ENCODE measurements at places on chromosomes 3 and 15.

DNA sequence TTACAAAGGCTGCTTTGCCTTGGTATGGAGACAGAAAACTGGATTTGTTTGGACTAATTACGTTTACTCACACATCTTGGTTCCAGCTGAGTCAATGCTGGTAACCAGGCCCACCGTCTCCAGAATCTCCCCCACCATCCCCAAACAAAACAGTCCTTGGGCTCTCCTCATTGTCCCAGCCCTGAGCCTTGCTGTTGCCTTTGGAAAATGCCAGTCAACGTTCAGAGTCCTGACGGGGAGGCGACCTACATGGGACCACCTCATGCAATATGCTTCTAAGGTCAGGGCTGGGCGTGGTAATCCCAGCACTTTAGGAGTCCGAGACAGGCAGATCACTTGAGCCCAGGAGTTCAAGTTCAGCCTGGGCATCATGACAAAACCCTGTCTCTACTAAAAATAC is 85.2 kb upstream of the IQSEC1 start:
- DNase-seq, result no peak

- no peak for DNase-seq
Observed at GRCh38 chr3:105040026-105040622, 326.6 kb upstream of the ALCAM start.

DNA sequence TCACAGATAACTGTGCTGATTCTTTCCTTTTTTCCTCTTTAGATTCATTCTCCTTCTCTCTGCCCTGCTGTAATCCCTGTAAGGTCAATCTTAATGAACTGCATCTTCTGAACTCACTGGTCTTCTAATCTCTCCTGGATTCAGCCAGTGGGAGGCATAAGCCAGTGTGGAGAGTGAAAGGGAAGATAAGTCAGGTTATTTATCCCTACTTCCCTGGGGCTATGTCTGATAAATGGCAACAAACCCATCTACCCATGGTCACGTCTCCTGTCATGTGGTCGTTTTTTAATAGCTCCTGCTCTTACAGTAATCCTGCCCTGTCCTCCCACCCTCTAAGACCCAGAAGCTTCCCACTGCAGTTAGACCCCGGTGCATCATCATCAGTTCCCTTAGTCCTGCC is 199.6 kb upstream of the NAALADL2 start:
- no peak for DNase-seq

DNA sequence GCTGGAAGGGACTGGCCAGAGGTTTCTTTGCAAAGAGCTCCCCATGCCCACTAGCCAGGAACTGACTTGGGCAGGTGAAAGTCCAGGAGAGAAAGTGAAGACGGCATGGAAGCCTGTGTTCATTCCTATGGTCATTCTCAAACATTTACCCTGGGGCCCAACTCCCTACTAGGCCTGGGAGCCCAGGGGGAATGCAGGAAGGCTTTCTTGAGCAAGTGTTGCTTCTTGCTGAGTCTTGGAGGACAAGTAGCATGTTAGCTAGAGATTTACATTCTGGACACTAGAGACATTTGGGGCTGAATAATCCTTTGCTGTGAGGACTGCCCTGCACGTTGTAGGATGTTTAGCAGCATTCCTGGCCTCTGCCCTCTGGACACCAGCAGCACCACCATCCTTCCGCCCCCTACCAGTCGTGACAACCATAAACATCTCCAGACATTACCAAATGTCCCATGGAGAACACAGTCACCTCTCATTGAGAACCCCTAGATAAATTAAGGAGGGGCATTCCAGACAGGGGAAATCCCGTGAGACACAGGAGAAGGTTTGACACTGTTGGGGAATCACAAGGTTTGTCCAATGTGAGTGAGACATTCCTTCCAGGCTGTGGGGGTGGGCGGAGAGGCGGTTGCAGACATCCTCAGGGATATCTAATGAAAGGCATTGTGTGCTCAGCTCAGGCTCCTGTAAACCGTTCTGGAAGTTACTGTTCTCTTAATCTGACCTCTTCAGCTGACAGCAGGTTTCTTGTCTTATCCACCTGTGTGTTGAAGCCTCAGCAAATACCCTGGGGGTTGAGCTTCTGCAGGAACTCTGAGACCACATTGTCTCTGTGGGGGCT is 236.2 kb downstream of the TLE3 start:
- no peak for DNase-seq

DNA sequence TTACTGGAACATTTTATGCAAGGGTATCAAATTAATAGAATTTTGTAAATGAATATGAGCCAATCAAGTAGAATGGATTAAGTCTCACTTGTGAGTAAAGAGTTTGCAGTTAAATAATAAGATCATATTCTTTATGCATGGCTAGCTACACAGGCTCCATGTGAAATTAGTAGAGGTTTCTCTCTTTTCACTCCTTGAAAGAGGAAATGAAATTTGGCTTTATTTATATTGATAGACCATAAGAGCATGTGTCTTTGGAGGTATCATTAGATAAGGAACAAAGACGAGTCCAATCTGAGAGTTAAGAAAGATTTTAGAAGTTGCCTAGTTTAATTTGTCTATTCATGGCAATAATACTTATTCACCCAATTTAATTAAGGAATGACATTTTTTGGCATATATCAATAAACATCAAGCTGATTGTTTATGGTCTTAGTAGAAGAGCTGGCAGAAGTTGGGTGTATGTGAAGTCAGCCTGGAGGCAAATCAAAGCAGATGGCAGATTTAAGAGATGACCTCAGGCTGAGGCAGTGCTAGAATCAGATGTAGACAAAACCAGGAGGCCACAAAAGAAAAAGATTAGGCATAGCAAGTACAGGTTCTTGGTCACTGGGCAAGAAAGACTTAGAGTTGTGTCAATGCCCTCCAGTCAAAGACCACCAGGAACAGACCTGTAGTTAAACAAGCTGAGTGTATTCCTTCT is 406.5 kb upstream of the ARHGEF26 start:
- no peak for DNase-seq

- DNase-seq, result no peak
Observed at GRCh38 chr3:129574206-129574605, 31.2 kb downstream of the H1-8 start.

GRCh38 chr3:118932822-118933558 is 101.7 kb downstream of the IGSF11 start:
- no peak for DNase-seq

DNA sequence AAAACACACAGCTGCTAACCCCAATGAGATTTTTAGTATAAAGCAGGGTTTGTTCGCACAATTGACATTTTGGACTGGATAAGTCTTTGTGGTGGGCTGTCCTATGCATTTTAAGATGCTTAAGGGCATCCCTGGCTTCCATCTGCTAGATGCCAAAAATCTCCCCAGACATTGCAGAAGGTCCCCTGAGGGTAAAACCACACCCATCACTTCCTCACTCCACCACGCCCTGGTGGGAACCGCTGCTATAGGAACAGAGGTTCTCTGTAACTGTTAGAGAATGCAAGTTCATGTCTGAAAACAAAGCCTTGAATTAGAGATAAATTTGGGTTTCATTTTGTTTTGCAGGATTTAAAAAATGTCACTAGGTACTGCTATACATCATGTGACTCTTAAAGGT is 67.7 kb downstream of the ARHGEF26 start:
- DNase-seq, result no peak

GRCh38 chr3:120170223-120170622 is 76.0 kb upstream of the GSK3B start:
- DNase-seq, result no peak

GRCh38 chr15:52796753-52797520 is 6.8 kb upstream of the ONECUT1 start:
- DNase-seq, result no peak

GRCh38 chr15:49121901-49122300 is 33.5 kb downstream of the COPS2 start:
- DNase-seq, result no peak
